ENCODE measurements at places on chromosomes 7 and 10.

GRCh38 chr10:42801135-42801534, 18.5 kb downstream of the BMS1 start:
- DNase-seq, result no peak

- DNase-seq, result no peak
These were observed 19.0 kb downstream of the COL26A1 start for GRCh38 chr7:101381549-101382111.

DNA sequence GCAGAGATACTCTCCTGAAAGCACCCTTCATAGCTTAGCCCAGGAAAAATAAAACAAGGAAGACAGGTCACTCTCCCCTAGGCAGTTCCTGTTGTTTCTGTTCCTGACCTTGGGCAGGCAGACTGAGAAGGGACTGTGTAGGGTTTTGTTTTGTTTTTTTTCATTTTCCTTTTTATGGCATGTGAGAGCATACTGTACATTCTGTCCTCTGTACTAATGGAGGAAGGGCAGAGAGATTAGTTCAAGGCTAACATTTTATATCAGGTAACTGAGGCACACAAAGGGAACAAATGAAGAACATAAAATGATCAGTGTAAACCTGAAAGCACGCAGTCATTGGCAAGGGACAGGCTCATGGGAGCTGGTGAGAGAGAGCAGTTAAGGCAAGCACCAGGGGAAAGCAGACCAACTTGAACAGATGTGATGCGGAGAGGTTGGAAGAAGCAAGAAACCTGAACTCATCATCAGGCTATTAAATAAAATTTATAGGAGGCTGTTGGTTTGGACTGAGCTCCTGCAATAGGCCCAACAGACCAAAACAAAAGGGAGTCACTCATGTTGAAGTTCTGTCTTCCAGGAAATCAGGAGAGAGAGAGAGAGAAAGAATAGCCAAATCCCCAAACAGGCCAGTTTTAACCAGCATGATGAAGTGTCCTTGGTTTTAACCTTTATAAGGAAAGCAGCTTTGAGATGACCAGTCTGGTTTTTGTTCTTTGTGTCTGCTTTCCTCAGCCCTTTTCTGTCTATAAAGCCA, 34.1 kb upstream of the PDCD4 start:
- DNase-seq, result no peak

DNA sequence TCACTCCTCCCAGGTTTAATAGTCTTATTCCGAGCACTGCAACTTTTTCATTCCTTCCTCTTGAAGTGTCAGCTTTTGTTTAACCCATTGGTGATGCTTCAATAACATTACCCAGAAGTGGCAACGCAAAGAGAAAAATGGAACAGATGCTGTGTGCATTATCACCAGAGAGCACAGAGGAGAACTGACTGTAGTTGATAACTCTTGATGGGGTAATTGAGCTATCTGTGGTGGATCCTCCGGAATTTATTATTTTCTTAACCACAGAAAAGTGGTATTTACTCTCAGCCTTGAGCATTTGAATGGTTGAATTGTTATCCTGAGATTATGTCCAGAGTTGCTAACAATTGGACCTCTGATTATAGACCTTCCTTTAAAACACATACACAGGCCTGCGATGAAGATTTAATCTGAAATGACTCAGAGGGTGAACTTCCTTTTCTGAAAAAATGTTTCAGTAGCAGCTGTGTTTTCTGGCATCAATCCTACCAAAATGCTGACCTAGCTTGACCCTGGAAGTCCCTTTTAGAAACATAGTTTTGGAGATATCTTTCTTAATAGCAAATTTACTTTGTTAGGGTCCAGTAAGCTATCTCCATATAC, 1584.4 kb upstream of the LRRTM3 start:
- DNase-seq, result no peak

GRCh38 chr7:95684505-95684904, 87.8 kb upstream of the DYNC1I1 start:
- no peak for DNase-seq
